ENCODE measurements at places on chromosomes 1 and 21.

GRCh38 chr1:8314346-8315280 lies 3.3 kb upstream of the SLC45A1 start:
- DNase-seq: peak; percentile 38

GRCh38 chr1:243924188-243924587 lies 74.1 kb upstream of the AKT3 start:
- DNase-seq: no peak

DNA sequence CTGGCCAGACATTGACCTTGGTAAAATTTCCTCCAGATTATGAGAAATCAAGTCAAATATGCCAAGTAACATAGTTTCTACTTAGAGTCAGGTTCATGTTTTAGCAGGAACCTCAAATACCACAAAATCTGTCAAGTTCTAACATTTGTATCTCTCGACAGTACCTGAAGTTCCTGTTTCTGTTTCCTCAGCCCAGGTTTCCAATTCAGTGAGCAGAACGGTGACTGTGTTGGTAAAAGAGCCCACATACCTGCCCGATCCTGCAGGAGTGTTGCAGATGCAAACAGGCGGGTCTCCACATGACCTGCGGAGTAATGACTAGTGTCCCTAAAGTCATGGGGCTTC lies 57.9 kb upstream of the LGALS8 start:
- DNase-seq: no peak

- no peak for DNase-seq
These were observed 88.0 kb downstream of the SIK1 start for GRCh38 chr21:43338951-43339350.

DNA sequence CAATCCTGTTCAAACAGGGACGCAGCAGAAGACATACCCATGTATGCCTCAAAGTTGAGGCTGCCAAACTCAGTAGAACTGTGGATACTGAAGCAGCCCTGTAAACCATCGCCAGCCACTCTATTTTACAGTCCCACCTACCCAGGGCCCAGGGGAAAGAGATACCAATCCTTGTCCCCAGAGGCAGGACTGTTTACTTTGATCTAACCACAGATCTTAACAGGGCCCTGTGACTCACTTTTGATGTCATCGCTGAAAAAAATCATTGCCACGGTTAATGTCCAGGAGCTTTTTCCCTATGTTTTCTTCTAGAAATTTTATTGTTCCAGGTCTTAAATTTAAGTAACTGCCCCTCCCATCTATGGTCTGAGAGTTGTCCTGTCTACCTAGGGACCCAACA lies 538.4 kb upstream of the NCAM2 start:
- DNase-seq: no peak

- no peak for DNase-seq
These were observed 5.8 kb downstream of the HMCN1 start for GRCh38 chr1:185739967-185740366.

DNA sequence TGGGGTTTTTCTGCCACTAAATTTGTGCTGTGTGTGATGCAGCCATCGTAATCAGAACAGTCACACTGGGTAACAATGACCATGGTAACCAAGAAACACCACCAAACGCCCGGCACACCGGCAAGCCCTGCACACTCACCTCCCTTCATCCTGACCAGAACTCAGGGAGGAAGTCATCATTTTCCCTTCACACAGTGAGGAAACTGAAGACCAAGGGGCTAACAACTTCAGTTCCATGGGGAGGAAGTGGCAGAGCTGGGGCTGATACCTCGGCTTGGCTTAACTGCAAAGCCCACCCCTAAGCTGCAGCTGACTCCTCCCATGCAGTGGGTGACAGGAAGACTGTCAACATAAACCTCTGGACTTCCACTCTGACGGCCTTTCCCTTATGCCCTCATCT lies 69.3 kb upstream of the BCAR3 start:
- DNase-seq: no peak

- DNase-seq: peak; percentile 20
These were observed 11.3 kb downstream of the RPAP2 start for GRCh38 chr1:92310185-92310597.

- DNase-seq: no peak
These were observed 40.8 kb downstream of the TCEANC2 start for GRCh38 chr1:54094001-54094729.

DNA sequence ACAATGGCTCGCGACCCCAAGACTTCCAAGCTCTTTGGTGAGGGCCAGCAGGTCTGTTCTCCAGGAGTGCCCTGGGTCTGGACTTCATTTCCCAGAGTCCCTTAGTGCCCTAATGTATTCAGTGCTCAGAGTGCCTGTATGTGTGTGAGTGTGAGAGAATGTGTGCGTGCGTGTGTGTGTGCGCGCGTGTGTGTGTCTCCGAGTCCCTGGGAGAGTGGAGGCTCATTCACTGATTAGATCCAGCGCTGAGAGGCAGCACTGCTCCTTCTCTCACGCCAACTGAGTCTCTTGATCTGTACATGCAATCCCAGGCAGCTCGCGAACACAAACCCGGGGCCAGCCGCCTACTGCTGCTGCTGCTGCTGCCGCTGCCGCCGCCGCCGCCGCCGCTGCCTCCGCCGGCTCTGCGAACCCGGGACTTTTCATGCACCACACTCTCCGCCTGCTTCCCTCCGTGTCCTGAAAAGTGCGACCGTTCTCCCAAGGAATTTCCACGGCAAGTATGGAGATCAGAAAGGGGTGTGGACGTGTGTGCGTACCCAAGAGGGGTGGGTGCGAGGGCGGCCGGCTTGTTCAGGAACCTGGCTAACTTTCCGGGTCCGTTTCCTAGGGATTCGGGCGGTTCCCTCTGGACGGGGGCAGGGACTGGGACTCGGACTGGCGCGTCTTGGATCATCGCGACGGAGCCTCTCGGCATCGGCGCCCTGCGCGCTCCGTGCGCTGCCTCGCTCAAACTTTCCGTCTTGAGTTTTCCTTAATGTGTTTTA lies at the start of gene RNF220:
Gene RNF220 (plus strand): TSS at position 225 of the 767 bp plus-strand sequence.
- DNase-seq: peak; percentile 99

- peak; percentile 30 for DNase-seq
These were observed 1.1 kb upstream of the YBX1 start for GRCh38 chr1:42680921-42681683.

DNA sequence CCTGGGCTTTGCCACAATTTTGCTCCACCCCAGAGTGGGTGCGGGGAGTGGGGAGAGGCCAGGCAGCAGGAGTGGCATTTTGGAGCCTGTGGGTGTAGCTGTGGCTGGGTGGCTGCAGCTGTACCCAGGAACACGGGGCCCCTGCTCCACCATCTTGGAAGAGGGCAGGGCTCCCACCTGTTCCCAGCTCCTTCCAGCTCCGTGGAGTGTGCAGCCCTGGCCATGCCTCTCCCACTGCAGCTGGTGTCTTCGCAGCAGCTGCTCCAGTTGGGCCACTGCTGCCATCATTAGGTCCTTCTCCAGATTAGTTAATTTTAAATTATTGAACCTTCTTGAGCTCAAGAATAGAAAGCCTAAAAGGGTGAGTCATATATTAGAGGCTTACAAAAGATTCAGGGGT lies 17.6 kb downstream of the FAM20B start:
- no peak for DNase-seq

- DNase-seq: no peak
These were observed 1.4 kb downstream of the ITGB2 start for GRCh38 chr21:44919111-44919912.

DNA sequence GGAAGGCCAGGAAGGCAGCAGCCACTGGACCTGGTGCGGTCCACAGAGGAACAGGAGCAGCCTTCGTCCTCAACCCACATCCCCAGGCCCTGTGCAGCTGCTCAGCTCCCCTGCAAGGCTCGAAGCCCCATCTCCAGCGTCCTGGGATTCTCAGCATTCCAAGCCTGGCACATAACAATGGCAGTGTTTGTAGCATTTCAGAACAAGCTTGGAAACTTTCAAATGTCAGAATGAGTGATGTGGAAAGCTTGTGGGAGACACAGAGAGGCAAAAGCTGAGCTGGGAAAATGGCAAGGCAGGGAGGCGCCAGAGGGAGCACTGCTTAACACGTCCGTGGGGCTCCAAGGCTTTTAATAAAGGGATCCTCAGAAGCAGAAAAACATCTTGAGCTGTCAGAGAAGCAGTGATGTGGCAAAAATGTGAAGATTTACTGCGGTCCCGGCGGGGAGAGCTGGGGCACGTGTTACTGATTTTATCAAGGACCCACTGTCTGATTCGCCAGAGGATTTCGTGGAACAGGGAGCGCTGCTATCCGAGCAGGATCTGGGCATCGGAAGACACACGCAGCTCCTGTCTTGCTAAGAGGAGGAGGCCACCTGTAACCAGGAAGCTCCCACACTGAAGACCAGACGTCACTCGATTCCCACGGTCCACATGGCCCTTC lies 38.1 kb downstream of the TOMM20 start:
- no peak for DNase-seq

Data from globus pallidus (tissue), 1 donor.